ENCODE measurements at places on chromosomes 1 and 21.
A peak's percentile ranks its signal among the peaks of the same experiment; 100 is the strongest.

- peak; percentile 19 for DNase-seq
These were observed 4.4 kb upstream of the AADACL3 start for GRCh38 chr1:12711536-12711935.

DNA sequence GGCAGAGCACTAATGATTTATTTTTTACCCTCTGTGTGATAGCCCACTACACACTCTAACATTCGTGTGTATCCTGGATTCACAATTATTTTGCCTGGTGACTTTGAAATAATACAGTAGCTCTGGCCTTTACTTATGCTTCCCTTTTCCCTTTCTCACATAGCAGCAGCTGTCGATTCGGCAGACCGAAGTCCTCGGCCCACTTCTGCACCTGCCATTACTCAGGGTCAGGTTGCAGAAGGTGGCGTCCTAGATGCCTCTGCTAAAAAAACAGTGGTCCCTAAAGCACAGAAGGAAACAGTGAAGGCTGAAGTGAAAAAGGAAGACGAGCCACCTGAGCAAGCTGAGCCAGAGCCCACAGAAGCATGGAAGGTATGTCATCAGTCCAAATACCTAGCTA lies 70.8 kb downstream of the TMEM200B start:
- DNase-seq: no peak

DNA sequence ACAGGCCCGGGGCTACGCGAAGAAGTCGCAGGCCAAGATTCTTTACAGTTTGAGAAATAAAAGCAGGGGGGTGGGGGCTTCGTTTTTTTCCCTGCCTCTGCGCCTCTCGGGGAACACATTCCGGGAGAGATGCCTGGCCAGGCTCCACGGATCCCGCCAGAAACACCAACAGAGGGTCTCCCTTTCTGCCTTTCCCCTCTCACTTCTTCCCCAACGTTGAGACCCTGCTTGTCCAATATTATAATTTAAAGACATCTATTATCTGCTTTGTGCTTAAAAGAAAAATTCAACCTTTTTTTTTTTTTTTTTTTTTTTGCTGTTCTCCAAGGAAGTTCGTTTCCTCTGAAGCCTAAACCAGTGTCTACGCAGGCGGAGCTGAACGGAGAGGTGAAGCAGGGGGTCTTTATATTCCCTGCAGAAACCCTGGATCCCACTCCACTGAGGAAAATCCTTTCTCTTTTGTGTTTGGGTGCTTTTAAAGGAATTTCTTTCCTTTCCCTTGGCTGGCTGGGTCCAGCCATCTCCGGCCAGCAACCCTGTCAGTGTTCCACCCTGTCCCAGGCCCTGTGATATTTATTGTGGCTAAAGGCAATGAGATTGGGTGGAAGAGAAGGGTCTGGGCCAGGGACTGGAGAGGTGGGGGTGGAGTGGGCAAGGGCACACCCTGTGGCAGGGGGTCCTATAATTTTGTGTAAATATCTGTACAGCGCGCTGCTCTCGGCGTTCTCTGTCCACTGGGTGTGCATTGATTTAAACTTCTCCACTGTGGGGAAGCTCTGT lies 2.2 kb downstream of the FOXD2 start:
- DNase-seq: no peak

GRCh38 chr1:8337776-8338525 lies 20.0 kb downstream of the SLC45A1 start:
- DNase-seq: no peak

GRCh38 chr1:163205513-163205912 lies 2.8 kb upstream of the RGS5 start:
- no peak for DNase-seq

- peak; percentile 73 for DNase-seq
These were observed at the start of gene KCNJ6 for GRCh38 chr21:37916310-37917051. KCNJ6 (minus strand) TSS chr21:37916457; CDS start chr21:37840682, 75,775 bp downstream.

GRCh38 chr1:36155408-36156328 lies at the start of gene MAP7D1:
MAP7D1 (plus strand) TSS chr1:36156160; CDS start chr1:36156418, 258 bp downstream.
- peak; percentile 90 for DNase-seq

Data from A673 (cell line).